Non-pigmented ciliary epithelial cell (primary cell): ENCODE measurements at places on chromosomes 6 and 20.

- no peak for DNase-seq
These were observed 35.4 kb downstream of the FNDC1 start for GRCh38 chr6:159204605-159205004.

GRCh38 chr6:75306064-75306463, 21.5 kb upstream of the TMEM30A start:
- no peak for DNase-seq

DNA sequence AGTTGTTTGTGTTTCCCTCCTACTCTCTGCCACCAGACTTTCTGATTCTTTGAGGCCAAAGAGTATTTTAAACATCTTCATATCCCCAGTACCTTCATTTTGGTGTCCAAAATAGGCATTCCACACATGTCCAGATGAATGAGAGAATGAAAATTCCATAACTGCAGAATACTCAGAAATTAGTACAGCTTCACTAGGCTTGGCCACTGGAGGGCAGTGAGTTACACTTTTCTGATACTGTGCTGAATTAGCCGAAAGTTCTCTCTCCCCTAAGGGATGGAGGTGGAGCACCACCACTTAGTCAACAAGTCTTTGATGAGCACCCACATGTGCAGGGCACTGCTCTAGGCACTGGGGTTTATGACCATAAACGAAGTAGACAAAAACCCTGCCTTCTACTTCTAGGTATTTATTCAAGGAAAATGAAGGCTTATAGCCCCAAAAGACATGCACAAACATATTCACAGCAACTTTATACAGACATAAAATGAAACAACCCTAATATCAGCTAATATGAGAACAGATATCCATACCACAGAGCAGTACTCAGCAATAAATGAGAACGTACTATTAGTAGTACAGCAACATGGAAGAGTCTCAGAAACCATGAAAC, 46.1 kb upstream of the TMEM217 start:
- no peak for DNase-seq

DNA sequence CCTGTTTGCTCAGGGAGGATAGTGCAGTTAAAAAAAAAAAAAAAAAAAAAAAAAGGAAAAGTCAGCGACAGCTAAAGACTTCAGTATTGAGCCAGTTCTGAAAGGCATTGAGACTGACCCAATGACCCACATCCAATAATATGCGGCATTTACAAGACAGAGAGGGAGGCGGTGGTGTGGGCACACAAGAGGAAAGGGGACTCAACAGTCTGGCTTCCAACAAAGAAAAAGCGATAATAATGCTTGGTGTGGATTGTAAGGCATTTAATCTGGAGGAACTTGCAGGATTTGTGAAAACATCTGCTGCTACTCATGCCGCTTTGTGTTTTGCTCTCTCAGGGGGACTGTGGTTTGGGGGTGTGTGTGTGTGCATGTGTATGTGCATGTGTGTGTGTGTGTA, 784.3 kb upstream of the CHD6 start:
- DNase-seq, result no peak

DNA sequence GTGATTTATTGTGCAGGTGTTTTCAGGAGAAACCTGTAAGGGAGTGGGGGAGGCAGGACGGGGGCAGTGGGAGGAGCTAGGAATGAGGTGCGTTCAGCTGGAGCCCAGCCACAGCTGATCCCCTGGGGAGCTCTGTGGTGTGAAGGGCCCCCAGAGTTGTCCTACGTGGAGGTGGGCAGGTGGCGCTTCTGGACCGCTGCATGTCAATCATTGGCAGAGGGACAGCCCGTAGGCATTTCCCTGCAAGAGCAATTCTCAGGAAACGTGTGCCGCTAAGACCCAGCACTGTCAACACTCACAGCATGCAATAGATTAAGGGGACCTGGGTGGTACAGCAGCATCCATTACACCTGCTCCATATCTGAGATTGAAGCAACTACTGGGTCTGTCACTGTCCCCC, 88.0 kb downstream of the PRND start:
- no peak for DNase-seq

DNA sequence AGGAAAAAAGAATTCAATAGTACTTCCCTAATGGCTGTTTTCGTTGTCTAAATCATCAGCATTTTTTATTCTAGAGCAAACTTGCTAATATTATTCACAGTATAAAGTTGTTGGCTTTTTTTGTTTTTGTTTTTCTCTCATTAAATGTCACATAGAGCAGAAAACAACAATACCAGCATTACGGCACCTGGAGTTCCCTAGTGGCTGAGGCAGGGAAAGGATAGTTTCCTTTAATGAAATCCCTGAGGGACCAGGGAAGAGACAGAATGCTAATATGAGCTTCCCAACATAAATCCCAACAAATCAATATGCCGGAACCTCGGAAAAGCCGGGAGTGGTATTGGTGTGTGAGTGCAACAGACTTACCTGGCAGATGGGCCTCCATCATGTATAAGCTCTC, 235.2 kb upstream of the ASCC3 start:
- no peak for DNase-seq

DNA sequence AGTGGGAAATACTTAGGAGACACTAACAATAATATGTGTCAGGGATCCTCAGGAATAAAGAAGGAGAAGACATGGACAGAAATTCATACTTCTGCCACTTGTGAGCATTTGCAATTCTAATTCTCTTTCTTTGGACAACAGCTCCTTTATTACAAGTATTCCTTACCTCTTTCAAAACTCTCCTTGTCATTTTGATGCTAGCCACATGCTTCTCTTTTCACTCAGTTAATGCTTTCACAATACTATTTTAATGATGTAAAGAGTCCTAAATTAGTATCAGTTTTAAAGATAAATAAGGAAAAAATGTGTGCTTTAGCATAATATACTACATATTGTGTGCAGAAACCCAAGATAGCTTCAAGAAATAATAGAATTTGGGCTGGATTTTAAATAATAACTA, 62.5 kb downstream of the AHI1 start:
- no peak for DNase-seq

GRCh38 chr6:109300874-109301273, 81.4 kb downstream of the CD164 start:
- no peak for DNase-seq

DNA sequence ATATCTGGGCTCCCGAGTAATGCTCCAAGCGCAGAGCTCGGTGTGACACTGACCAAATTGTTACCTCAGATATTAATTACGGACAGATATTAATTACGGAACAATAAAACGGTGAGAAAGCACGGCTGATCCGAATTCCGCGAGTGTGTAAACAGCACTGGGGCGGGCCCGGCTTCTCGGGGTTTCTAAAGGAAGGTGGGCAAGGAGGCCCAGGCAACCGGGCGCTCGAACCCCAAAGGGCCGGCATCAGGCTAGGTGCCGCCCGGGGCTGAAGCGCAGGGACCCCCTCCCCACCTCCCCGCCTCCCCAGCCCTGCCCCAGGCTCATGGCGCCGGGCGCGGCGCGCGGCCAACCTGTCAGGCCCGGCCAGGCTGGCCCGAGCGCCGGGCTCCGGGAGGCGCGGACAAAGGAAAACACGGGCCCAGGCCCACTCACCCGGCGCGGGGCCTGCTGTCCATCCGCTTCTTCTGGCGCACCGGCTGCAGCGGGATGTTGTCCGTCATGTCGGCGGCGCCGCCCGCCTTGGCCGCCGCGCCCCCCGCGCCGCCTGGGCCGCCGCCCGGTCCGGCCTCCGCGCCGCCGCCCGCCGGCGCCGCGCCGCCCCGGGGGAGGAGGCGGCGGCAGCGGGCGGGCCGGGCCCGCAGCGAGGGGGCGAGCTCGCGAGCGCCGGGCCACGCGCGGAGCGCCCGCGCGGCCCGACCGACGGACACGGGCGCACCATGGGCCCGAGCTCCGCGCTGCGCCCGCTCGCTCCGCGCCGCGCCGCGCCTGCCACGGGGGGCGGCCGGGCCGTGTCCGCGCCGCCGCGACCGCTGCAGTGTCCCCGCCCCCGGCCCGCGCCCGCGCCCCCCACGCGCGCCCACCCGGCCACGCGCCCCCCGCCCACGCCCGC, at the start of gene ATP9A:
ATP9A (minus strand) TSS at position 524 of the 892 bp plus-strand sequence; CDS start at position 503, 21 bp downstream.
- no peak for DNase-seq

GRCh38 chr6:34463849-34464248, 2.0 kb upstream of the PACSIN1 start:
- DNase-seq, result no peak

DNA sequence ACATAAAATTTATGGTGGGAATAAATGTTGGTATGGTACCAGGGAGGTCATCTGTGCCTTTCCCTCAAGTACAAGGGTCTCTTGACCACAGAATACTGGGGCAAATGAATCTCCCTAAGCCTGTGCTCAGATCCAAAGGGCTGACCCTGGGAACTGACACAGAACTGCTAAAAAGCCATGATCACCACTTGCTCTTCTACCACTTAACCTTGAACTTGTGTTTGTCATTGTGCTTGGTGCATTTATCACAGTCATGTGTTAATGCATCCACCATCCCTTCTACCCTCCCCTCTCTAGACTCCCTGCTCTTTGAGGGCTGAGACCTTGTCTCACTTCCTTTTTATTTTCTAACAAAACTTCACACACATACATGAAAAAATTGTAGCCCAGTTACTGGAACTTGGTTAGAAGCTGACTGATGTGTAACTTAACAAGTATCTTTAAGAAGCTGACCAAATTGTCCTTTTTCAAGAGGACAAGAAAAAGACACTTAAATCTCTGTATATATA, 46.1 kb upstream of the PBOV1 start:
- no peak for DNase-seq

- no peak for DNase-seq
These were observed 46.9 kb downstream of the PCSK2 start for GRCh38 chr20:17273717-17274116.

GRCh38 chr6:57158658-57159057, 13.5 kb upstream of the BAG2 start:
- DNase-seq, result no peak

- DNase-seq, result no peak
These were observed 26.1 kb downstream of the C6orf141 start for GRCh38 chr6:49576618-49577017.

GRCh38 chr20:43178080-43178479, 11.6 kb downstream of the PTPRT start:
- DNase-seq, result no peak

- no peak for DNase-seq
These were observed 659 bp downstream of the SLC35F1 start for GRCh38 chr6:117907601-117908245.
